ENCODE measurements at places on chromosomes 16 and 17.

DNA sequence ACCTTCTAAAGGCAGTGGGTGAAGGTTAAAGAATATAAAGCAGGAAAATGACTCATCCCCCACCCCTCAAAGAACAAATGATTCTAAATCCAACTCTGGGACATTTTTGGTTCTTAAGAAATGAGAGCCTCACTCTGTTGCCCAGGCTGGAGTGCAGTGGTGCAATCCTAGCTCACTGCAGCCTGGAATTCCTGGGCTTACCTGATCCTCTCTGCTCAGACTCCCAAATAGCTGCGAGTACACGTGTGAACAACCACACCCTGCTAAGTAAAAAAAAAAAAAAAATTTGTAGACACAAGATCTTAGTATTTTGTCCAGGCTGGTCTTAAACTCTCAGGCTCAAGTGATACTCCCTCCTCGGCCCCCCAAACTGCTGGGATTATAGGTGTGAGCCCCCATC, 298.8 kb upstream of the MAF start:
- no peak for DNase-seq

- no peak for DNase-seq
These were observed 45.3 kb upstream of the TOB1 start for GRCh38 chr17:50911450-50911849.

GRCh38 chr17:78322327-78322857, 37.5 kb downstream of the SOCS3 start:
- DNase-seq = no peak

DNA sequence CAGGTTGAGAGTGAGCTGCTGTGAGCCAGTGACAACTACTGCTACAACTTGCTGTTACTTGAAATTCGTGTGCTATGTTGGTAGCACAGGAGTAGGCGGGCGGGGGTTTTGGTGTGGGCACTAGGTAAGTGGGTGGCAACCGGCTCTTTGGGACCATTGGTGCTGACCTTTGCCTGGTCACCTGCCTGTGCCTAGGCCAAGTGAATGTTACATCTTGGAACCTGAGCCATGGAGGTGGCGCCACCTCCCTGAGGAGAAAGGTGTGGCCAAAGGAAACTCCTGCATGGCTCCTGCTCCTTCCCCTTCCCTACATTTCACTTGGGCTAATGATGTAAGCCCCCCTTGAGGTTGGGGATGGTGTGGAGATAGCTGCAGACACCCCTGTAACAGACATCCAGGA, 25.4 kb upstream of the ARHGAP23 start:
- DNase-seq = no peak

DNA sequence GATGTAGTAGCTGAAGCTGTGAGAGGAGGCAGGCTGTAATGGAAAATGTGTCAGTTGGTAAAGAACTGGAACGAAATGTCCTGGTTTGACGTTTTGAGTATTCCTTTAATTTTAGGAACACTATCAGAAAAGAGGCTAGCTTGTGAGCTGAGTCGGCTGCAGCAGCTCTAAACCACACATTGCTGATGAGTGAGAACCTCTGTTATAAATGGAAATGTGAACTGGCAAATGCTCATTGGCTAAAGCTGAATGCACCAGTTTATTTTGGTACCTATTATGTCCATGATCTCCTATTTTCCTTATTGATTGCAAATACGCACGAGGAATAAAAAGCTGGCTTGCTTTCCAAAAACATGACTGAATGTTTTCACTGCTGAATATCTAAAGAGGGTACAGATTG, 11.0 kb upstream of the WIPI1 start:
- no peak for DNase-seq

DNA sequence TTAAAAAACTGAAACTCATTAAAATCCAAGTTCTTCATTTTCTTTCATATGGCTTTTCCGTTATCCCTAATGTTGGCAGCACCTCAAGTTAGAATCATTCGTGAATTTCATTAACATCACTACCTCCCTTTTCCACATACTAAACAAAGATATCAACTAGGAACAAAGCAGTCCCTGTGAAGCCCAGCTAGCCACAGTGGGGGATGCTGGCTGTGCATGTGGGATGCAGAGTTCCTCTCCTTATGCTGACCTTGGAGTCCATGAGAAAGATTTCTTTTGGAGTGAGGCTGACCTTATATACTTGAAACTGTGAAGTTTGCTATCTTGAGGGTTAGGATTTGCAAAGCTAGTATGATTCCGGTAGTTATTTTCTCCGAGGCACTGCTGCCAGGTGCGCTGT, 117.6 kb downstream of the TANGO6 start:
- peak; percentile 8 for DNase-seq
